ENCODE measurements at places on chromosomes 7 and 10.

GRCh38 chr7:94055963-94056362 lies 51.8 kb upstream of the BET1 start:
- DNase-seq: peak; percentile 44

DNA sequence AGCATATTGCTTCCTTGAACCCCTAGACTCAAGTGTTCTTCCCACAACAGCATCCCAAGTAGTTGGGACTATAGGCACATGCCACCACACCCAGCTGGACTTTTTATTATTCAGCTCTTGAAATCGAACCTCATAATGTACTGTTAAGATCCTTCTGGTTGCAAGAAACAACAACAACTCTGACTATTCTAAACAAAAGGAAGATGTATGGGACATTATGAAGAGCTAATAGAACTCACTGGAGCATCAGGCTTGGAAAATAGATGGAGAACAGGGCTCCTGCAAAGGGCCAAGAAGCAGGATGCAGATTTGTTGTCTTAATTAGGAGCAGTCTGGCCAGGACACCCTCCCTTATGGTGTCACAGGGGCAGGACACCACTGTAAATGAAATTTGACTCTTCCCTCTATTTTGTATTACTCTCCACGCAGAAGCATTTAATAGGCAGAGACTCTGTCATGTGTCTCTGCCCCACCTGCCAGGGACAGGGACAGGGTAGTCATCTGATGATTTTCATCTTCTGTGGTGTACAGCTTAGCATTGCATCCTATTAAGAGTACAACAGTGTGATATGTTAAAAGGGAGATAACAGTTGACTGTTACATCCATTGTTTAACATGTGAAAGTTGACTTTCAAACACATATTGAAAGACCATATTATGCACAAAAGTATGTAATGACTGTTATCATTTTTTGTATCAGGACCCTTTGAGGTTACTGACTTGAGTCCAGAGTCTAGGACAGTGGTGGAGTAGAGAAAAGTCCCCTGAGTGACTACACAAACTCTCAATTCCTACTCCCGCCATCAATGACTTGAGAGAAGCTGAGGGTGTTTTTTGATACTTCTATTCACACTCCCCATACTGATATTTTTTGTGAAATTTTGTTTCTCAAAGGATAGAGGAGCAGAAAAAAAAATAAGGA lies 157.3 kb downstream of the LRRC4 start:
- DNase-seq: no peak

DNA sequence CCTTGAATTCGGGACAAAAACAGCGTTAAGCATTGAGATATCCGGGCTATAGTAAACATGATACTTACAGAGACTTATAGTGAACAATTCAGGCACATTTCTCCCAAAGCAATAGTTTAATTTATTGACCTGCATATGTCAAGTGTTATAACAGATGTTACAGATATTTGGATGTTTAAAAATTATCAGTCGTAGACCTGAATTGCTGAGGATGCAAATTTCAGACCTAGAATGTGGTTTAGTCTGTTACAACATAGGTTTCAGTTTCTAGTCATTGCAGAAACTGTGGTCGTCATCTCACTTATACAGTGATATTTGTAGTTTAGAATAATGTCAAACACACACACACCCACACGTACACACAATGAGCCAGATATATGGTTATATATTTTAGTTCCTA lies 85.2 kb downstream of the VTI1A start:
- DNase-seq: no peak

- DNase-seq: no peak
Measured at GRCh38 chr7:134939136-134939535, 47.2 kb upstream of the AGBL3 start.

DNA sequence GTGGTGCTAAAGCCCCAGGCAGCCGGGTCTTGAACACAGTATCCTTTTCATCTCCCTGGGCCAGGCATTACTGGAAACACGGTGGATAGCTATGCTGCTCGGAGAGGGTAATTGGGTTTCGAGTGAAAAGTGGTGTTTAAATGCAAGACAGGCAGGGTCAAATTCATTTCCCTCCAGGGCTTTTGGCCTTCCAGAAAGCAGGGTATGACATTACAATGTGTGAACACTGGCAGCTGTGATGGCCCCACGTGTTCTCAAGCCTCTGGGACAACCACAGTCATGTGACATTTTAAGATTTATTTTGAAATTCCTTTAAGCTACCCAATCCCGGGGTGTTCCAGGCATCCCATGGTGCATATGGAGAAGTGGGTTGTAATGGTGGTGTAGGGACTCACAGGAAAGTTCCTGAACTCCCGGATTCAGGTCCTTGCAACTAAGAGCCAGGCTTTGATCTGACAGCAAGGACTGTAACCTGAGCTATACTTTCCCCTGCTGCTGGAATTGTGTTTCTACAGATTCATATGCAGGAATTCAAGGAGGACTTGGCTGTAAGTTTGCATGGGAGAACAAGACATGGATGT lies 46.8 kb downstream of the INSYN2A start:
- peak; percentile 68 for DNase-seq

DNA sequence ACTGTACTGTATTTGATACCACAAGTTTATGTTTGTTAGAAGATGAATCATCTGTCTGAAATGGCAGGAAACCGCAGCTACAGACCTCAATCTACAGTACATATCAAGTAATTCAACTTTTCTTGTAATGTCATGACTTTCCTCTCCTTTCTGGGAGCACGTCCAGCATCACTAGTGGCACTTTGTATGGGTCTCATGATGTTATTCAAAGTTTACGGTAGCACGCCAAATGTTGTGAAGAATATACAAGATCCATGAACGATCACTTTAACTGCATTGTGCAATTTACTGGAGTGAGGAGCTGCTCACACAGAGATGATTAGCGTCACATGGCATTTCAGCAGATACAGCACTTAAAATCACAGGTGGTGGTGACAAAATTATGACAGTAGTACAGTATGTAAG lies 257.8 kb upstream of the GNAI1 start:
- peak; percentile 92 for DNase-seq

DNA sequence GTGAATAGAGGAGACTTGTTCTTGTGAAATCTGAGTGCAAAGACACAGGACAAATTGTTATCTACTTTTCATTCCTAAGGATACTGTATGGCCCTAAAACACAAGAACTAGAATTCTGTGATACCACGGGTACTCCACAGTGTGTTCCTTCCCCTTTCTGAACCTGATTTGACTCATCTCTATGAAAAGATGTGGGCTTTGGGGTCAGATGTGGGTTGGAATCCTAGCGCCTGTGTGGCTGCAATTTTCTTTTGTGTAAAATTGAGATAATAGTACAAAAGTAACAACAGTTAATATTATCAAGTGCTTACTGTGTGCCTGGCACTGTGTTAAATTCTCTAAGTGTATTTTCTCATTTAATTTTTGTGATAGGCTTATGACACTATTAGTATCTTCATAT lies 8.1 kb downstream of the SRGN start:
- DNase-seq: no peak

- DNase-seq: no peak
Measured at GRCh38 chr7:50565977-50566376, 772 bp upstream of the DDC start.

DNA sequence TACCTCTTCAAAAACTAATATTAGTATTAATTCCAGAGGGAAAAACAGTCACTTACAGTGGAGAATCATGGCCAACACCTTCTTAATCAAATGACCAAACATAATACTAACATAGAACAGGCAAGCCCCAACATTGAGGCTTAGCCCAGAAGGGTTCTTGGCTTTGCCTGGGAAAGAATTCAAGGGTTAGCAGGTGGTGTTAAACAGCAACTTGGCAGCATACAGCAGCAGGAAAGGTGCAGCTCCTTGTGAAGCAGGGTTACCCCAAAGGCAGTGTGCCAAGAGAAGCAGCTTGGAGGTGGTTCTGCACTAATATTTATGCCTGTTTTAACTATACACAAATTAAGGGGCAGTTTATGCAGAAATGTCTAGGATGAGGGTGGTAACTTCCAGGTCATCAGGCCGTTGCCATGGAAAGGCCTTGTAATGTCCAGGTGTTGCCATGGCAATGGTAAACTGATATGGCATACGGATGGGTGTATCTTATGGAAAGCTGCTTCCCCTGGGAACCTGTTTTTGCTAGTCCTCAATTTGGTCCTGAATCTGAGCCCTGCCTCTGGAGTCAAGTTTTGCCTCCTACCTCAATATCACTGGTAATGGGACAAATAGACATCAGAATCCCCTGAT lies 27.2 kb upstream of the BEND7 start:
- no peak for DNase-seq

DNA sequence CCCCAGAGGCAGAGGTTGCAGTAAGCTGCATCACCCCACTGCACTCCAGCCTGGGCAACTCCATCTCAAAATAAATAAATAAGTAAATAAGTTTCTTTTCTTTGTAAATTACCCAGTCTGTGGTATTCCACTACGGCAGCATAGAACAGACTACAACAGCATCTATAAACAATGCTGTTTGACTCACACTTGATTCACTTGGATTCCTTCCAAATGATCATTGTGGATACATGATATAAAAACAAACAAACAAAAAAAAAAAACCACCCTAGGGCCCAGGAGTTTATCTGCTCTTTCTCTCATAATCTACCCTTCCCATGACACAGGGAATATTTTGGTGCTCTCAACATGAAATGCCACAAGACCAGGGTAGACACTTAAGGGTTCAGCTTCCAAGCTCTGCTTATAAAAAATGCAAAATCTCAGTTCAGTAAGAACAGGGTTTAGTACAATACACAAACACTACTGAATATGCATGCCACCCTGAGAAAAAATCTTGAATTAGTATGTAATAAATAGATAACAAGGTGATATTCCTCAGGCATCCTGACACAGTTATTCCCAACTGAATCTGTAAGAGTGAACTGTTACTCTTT lies 200.9 kb downstream of the FAM107B start:
- DNase-seq: peak; percentile 26

DNA sequence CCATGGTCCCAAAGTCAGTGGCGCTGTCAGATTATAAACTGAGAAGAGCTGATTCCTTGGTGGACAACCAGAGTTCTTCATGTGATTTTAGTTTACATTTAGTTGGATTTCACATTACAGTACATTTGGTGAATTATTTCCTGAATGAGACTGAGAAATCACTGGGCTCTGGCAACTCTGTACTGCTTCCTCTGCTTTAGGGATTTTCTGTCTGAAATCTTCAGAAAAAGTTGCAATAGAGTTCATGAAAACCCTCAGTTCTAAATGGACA lies 242.6 kb downstream of the BICC1 start:
- no peak for DNase-seq

GRCh38 chr7:102473271-102473991 lies 5.3 kb downstream of the POLR2J start:
- no peak for DNase-seq

DNA sequence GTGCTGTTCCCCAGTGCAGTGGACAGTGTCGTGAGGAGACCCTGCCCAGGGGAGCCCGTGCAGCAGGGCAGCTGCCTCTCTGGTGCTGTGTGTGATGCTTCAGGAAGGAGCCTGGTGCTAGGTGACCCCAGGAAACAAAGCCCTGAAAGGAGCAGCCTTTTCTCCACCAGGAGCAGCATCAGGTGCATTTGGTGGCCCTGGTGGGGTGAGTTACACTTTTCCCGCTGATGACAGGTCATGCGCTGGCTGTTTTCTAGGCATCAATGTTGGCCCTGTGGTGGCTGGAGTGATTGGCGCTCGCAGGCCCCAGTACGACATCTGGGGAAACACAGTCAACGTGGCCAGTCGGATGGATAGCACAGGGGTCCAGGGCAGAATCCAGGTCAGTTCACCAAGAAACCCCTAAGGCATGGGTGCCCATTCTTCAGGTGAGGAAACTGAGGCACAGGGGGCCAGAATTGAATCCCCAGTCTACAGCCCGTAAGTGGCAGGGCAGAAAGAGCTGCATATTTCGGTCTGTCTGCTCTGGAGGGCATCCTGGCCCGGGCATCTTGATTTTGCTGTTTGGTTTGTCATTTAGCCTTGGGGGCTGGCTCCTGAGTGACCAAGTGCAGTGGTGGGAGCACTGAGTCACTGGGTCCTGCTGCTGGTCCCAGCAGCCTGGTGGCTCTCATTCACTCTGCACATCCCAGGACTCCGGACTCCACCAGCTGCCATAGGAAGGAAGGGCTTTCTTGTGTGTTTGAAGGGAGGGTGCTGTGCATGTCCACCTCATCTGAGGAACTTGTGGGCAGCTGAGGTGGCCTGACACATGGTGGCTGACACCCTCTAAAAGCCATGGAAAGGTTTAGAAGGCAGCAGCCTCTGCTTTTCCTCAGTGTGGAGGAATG lies 136.3 kb downstream of the ADCY1 start:
- DNase-seq: no peak

DNA sequence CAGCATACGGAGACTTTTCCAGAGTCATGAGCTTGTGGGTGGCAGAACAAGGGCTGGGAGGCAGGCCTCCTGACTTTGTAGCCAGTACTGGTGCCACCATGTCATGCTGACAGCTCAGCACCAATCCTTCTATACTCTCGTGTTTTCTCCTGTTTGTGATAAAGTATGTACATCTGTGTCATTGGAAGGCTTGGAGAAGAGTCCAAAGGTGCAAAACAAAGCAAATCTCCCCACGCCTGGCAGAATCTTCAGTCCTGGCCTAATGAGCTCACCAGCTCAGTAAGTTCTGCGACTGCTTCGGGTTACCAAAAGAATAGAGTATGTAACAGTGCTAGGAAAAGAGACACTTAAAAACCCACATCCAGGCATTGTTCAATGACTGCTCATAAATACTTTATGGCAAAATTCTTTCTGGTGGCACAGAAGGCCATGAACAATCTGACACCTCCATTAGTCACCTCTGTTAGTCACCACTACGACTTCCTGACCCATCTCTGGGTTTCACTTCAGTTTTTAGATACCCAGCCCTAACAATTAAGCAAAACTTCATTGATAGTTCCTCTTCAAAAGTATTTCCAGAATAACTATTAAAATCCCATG lies 24.5 kb downstream of the STEAP1 start:
- peak; percentile 78 for DNase-seq

GRCh38 chr7:13774976-13775375 lies 214.5 kb downstream of the ETV1 start:
- DNase-seq: no peak

GRCh38 chr7:47588704-47589225 lies 6.9 kb upstream of the TNS3 start:
- no peak for DNase-seq

GRCh38 chr10:13183625-13184024 lies 22.3 kb downstream of the MCM10 start:
- DNase-seq: no peak

DNA sequence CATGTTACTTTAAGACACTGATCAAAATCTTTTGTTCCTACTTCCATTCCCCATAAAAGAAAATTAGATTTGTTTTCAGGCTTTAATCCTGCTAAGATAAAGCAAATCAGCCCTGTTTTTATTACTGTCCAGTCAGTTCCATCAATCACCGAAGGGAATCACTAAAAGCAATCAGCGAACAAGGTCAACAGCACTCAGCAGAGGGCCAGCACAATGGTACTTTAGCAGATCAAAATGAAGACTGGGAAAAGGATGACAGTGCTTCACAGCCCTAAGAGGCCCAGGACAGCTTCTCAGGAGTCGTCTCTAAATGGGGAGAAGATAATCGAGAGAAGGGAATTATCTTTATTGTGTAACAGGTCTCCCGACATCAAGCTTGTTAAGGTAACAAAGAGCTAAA lies 32.7 kb downstream of the SEM1 start:
- no peak for DNase-seq

GRCh38 chr7:9083837-9084236 lies 650.4 kb downstream of the NXPH1 start:
- no peak for DNase-seq

GRCh38 chr7:95105627-95106026 lies 198.2 kb downstream of the PPP1R9A start:
- DNase-seq: no peak

- no peak for DNase-seq
Measured at GRCh38 chr10:42553064-42553407, 85.3 kb downstream of the ZNF33B start.

- DNase-seq: no peak
Measured at GRCh38 chr10:76435157-76435556, 1003.7 kb downstream of the LRMDA start.

Data from astrocyte of the spinal cord (primary cell).